NCI-H1694 (cell line): ENCODE measurements at places on chromosomes 1 and 21.

DNA sequence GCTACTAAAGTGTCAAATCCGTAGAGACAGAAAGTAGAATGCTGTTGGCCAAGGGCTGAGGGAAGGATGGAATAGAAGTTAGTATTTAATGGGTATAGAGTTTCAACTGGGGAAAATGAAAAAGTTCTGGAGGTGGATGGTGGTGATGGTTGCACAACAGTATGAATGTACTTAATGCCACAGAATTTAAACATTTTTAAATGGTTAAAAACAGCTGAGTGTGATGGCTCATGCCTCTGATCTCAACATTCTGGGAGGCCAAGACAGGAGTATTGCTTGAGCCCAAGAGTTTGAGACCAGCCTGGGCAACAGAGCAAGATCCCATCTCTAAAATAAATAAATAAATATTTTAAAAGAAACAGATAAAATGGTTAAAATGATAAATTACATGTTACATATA, 44.5 kb downstream of the PIK3R3 start:
- no peak for DNase-seq

DNA sequence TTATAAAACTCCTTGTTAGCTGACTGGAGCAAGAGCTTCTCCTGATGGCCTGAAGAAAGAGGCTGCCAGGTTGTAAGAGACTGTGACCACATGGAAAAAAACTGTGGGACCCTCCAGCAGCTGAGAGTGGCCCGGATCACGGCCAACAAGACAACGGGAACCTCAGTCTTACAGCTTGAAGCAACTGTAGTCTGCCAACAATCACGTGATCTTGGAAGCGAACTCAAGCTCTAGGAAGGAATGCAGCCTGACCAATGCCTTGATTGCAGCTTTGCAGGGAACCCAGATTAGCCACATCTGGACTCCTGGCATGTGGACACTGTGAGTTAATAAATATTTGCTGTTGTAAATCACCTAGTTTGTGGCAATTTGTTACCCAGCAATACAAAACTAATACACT, 442.6 kb upstream of the PRMT6 start:
- DNase-seq, result no peak

DNA sequence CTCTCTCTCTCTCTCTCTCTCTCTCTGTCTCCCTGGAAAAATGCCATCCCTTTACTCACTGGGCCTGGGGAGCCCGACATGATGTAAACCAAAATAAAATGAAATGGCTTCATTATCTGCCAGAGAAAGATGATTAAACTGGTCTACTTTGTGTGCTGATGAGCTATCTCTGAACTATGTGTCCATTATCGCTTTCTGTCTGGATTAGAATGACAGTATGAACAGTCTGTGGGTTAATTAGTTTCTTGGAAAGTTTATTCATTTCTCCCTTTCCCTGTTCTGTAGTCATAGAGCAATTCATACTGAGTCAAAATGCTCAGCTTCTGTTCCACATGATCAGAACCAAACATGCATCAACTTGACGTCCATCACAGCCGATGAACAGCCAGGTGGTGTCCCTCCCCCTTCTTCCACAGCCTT, 72.4 kb upstream of the KCND3 start:
- no peak for DNase-seq

- no peak for DNase-seq
Measured at GRCh38 chr21:31888936-31889371, 16.1 kb downstream of the HUNK start.

DNA sequence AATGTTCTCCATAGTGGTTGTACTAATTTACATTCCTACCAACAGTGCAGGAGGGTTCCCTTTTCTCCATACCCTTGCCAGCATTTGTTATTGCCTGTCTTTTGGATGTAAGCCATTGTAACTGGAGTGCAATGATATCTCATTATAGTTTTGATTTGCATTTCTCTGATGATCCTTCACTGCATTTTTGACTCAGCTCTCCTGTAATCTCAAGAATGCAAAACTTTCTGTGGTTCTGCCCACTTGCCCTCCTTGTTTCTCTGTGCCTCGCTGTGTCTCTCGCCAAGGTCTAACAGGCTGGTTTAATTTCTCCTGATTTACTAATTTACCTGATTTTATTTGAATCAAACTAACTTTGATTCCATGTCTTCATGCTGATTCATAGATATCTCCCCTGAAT, 407.9 kb downstream of the ZP4 start:
- DNase-seq, result no peak

DNA sequence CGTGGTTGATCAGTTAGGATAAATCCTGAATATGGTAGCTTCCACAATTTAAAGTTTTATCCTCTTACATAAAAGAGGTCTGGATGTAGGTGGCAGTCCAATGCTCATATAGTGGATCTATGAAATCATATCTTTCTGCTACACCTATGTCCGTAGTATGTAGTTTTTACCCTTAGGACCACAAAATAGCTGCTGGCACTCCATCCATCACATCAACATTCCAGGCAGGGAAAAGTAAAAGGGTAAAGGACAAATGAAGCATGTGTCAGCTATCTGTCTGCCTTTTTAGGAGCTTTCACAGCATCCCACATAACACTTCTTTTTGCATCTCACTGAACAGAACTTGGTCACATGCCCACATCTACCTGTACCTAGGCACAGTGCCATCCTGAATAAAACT, 184.7 kb downstream of the ROR1 start:
- no peak for DNase-seq

GRCh38 chr1:46617108-46617800, 643 bp upstream of the MOB3C start:
- no peak for DNase-seq

DNA sequence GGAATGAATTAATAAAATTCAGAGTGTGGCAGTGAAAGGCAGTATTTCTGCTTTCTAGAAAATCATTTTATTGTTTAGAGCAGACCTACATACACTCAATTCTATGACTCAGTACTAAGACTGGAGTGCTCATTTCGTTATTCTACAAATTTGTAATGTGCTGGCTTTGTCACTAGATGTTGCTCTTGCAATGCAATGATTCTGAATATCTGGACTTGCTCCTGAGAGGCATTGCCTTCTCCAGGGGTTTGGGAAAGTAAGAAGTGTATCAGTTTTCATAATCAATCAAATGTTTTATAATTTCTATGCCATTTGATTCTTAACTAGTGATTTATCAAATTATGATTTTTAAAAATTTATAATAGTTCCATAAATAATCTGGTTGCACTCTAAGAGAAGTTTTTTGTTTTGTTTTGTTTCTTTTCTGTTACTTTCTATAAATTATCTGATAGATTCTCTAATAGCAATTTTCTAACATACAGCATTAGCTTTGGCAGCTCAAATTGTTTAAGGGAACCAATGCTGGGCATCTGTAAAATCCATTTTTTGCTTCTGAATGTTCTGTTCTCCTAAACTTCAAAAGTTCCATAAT, 280.5 kb upstream of the SGIP1 start:
- DNase-seq, result peak; percentile 82

DNA sequence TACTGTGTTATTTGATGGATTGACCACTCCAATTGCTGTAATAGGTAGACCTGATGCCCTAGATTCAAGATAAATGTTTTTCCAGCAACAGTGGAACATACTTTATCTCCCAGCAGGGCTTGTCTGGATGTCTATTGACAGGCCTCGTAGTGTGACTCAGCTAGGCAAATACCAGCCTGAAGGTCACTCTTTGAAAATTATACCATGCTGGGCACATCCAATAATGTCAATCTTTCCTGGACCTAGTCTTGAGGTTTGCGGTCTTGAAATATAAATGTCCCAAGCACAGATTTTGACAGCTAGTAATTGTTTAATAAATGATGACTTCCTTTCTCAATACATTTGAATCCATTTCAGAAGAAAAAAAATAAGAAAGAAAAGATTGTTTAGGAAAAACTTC, 1138.0 kb upstream of the TMPRSS15 start:
- no peak for DNase-seq

DNA sequence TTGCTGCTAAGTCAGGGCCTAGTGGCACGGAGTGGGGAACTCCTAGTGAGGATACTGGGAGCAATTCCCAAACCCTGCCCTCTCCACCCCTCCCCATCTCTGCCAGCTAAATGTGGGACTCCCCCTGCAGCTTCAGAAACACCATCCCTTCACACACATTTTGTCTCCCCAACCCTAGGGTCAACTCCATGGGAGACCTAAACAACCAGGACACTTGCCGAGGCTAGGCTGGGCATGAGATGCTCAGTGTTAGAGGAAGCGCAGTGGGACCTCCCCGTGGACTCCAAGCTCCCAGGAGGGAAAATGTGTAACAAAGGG, 1.5 kb downstream of the RNF186 start:
- DNase-seq, result no peak

GRCh38 chr1:34129630-34130029, 35.4 kb downstream of the CSMD2 start:
- no peak for DNase-seq

GRCh38 chr1:222090103-222090502, 348.2 kb upstream of the DUSP10 start:
- no peak for DNase-seq

DNA sequence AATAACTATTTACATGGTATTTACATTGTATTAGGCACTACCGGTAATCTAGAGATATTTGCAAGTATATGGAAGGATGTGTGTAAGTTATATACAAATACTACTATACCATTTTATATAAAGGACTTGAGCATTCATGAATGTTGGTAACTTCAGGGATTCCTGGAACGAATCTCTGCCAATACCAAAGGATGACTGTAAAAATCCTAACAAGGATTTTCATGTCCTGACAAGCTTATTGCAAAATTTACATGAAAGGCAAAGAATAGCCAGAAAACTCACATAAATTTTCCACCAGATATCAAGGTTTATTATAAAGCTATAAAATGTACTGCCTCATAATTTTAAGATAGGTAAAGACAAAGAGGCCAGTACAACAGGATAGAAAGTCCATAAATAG, 325.2 kb upstream of the NRIP1 start:
- DNase-seq, result no peak

- no peak for DNase-seq
Measured at GRCh38 chr1:218344814-218345672, at the start of gene TGFB2. TSS of gene TGFB2 (plus strand) at chr1:218345336. CDS start at chr1:218346702, 1,366 bp downstream.

DNA sequence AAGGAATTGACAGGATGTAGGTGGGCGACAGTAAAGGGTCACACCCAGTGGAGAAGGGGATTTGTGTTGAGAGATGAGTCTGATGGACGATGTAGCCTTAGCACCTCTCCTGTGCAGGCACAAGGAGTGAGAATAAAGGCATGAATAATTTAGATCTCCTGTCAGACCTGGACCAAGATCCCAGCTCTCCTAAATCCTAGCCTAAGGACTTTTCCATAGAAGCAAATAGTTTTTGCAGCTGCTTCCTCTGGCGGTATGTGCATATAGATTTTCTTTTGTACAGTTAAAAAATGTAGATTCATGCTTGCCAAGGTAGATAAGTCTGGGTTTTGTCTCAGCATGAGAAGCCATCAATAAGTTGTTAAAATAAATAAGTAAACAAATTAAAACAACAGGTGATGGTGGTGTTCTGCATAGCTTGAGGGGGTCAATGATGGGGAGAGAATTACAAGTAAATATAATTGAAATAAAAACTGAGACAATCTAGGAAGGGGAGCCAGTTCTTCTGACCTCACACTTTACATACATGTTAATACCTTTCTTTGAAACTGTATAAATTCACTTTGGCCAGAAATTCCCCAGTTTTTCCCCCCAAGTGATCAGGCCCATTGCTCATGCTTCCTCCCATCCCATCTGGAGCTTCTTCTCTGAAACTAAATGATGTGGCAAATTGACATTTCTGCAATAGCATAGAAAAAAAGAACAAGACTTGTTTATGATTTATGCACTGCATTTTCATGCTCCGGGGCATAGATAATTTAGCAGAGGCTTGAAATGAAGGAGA, 12.4 kb upstream of the ZP4 start:
- DNase-seq, result no peak

DNA sequence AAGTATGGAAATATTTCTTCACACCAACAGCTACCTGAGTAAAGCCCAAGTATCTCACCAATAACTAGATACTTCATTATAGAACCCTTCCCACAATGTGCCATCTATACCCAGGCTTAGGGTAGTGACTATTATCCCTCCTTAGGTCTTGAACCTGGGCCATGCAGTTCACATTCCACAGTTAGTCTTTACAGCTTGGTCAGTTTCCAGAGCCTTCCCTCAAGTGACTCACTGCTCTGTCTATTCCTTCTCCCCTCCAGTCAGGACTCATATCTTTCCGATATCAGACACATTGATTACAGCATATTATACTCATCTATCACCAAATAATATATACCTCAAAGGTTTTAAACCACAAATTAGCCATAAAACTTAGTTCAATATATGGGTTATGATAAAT, 23.6 kb downstream of the VAMP4 start:
- DNase-seq, result no peak

DNA sequence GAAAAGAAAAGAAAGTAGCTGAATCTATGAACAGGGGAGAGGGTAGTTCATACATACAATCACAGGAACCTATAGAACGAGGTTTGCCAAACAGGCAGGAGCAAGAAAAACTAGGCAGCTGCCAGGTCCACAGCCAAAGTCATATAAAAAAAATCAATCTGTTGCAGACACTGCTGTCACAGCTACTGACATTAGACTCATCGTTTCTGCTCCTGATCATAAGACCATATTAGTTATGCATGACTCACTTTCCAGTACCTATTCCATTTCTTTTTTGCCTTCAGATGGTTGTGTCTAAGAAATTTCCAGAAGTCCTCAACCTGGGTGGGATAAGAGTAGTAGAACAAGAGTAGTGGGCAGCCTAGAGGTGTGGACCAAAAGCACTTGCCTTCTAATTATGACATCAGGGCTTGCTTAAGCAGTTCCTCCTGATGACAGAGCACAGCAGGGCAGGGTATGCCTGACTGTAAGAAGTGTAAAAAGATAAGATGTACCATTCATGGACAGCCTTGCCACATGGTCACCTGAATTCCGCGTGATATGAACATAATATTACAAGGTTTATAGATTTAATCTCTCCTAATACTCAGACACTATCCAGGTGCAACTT, 323.2 kb upstream of the SGIP1 start:
- no peak for DNase-seq

- DNase-seq, result no peak
Measured at GRCh38 chr1:96945509-96946084, 224.0 kb downstream of the PTBP2 start.

- DNase-seq, result no peak
Measured at GRCh38 chr21:46188226-46189212, 4.3 kb upstream of the SPATC1L start.

- no peak for DNase-seq
Measured at GRCh38 chr1:14759843-14760242, 161.4 kb downstream of the KAZN start.

GRCh38 chr1:15406614-15407559, 2.8 kb upstream of the EFHD2 start:
- no peak for DNase-seq

DNA sequence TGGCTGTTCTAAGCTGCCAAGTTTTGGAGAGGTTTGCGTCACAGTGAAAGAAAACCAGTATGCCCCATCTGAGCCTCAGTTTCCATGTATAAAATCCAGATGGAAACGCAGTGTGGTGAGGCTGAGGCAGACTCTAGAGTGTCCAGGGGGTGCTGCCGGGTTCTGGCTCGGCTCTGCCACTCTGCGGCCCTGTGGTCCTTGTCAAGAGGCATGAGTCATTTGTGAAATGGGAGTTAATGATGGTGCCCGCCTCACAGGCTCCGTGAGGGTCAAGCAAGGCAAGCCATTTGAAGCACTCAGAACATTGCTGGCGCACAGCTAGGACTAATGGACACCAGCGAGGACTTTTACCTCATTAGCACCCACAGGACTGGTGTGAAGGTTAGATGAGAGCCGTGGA, 214.3 kb downstream of the PTPRU start:
- no peak for DNase-seq
